ENCODE measurements at places on chromosomes 7 and 10. TPM values are rescaled to one million over a fixed set of nuclear protein-coding genes. Genes with fewer than 3 reads are reported as not detected.

DNA sequence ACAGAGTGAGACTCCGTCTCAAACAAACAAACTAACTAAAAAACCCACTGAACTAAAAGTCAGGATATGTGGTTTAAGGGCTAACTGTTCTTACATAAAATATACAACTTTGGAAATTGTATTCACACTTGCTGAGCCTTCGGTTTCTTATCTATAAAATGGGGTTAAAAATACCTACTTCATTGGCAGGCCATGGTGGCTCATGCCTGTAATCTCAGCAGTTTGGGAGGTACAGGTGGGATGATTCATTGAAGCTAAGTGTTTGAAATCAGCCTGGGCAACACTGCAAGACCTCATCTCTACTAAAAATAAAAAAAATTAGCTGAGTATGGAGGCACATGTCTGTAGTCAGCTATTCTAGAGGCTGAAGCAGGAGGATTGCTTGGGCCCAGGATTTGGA lies 115.4 kb upstream of the KLF6 start:
- H3K36me3 ChIP-seq, result no peaks in the 10 kb centered on the region
- no peak for DNase-seq
- no peak overlapping the region for H3K27ac ChIP-seq
- no peaks in the 10 kb centered on the region for H3K27me3 ChIP-seq
- no peaks in the 10 kb centered on the region for H3K4me1 ChIP-seq

DNA sequence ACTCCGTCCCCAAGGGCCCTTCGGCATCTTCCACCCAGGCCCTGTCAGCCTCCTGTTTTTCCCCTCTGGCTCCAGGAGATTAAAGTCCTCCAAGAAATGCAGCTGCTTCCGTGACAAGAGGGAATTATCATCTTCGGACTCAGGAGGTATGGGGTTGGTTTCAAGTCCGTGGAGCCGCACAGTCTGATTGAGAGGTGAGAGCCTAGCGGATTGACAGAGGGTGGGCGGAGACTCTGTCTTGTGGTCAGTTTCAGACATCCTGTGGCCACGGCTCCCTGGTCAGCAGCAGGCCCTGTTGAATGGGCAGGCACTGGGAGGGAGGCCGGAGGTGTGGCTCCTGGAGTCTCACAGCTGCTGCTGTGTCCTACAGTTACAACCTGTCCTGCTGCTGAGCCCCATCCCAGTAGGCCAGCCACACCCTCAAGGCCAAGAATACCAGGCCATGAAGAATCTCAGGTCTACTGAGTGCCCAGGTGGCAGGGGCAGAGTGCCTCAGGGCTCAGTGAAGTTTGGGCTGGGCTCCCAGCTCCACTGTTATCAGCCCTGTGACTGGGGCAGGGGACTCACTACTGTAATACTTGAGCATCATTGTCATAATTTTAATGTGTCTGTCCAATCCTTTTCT lies 49.3 kb upstream of the ZNF716 start:
- H3K4me3 ChIP-seq, result no peak overlapping the region
- no peak overlapping the region for H3K27ac ChIP-seq
- DNase-seq, result no peak
- H3K36me3 ChIP-seq, result no peaks in the 10 kb centered on the region
- no peaks in the 10 kb centered on the region for H3K4me1 ChIP-seq

GRCh38 chr7:93921186-93921585 lies 349 bp upstream of the GNG11 start:
- no peaks in the 10 kb centered on the region for H3K36me3 ChIP-seq
- H3K4me3 ChIP-seq, result peak overlapping the region; percentile 65
- peaks cover 6% of the 10 kb centered on the region for H3K27me3 ChIP-seq
- DNase-seq, result no peak
- H3K4me1 ChIP-seq, result peaks cover 21% of the 10 kb centered on the region

- H3K27me3 ChIP-seq, result no peaks in the 10 kb centered on the region
- peak; percentile 8 for DNase-seq
- H3K36me3 ChIP-seq, result no peaks in the 10 kb centered on the region
Observed at GRCh38 chr7:106143711-106144337, 31.7 kb upstream of the SYPL1 start.

DNA sequence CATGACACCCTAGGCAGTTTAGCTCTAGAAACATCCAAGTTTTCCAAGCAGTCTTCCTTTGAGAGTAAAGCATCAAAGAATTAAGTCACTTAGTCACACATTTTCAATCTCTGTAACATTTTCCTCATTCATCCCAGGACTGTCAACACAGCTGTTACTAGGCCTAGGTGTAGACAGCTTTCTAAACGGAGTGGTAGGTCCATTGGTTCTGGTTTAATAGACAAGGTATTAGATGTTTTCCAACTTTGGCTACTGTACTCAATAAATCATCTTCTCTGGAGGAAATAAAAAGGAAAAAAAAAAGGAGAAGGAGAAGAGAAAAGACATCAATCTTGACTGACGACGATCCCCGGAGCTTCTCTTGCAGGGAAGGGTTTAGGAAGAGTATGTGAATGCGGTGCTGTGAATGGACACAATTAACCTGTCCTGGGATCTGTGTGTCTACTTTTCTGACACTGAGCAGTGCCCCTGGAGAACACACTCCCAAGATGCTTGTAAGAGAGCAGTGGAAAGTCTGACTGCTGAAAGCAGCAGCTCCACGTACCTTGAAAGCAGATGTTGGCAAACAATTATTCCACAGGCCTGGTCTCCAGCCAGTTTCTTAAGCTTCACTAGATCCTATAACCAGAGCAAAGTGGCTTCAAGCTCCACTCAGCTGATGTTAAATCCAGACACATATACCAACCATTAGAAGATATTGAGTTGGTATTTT lies 59.1 kb downstream of the CXCL12 start:
- no peak for DNase-seq
- no peaks in the 10 kb centered on the region for H3K36me3 ChIP-seq
- H3K27ac ChIP-seq, result no peak overlapping the region
- H3K4me1 ChIP-seq, result no peaks in the 10 kb centered on the region

DNA sequence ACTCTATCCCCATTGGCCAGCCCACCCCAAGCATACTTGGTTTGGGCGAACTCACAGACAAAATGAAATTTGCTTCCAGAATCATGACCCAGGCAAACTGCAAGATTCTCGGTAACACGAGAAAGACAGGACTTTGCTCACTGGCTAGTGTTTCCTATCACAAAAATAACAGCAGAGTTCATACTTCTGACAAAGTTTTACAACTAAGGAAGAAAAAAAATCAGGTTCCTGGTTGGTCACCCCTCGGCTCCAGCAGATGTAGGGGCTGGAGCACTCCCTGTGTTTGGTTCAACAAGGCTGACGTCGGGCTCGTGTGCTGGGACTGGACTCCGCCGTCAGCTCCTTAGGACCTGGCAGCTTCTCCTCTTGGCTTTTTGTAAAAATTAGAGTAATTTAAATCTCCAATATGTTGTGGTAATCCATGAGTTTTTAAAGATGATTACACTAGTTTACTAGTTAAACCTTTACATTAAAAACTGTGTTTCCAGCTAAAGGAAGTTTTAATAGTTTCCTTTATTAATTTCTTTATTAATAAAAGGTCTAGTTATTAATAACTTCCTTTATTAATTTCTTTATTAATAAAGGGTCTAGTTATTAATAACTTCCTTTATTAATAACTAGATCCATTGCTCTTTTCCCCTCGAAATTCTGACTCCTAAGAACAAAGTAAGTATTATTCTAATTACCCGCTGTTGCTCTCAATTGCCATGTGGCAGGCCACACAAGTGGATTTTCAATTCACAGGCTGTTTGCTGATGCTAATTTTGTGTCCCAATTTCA lies 115.6 kb upstream of the RNF32 start:
- no peaks in the 10 kb centered on the region for H3K27me3 ChIP-seq
- H3K36me3 ChIP-seq, result no peaks in the 10 kb centered on the region
- no peak for DNase-seq
- H3K27ac ChIP-seq, result no peak overlapping the region
- no peaks in the 10 kb centered on the region for H3K4me1 ChIP-seq

DNA sequence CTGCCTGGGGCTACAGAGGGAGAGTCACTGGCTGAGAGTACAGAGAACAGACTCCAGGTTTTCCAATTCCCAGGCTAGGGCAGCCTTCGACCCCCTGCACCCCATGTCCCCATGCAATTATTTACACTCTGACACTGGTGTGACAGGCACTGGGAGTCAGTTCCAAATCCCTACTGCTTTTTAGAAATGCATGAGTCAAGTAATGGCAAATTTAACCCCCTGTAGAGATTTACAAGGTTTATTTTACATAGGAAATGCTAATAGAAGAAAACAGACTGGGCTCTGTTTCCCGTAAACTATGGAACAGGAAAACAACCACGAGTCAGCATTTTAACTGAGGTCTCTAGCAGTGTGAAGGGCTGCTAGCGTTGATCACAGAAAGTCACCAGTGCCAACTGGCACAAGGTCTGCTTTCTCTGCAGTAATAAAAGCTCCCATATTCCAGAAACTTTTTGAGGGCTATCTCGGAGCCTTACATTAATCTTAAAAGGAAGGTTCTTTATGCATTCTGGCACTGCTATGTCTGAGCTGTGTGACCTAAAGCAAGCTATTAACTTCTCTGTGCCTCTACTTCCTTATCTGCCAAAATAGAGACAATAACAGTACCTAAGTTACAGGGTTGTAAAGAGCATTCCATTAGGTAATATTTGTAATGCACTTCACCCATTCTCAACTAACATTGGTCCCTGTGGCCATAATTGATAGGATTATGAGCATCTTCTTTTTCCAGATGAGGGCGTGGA lies 28.2 kb downstream of the NOD1 start:
- H3K4me1 ChIP-seq, result peaks cover 11% of the 10 kb centered on the region
- no peak overlapping the region for H3K27ac ChIP-seq
- no peak overlapping the region for H3K4me3 ChIP-seq

GRCh38 chr10:34061841-34062240 lies 727.4 kb upstream of the NRP1 start:
- H3K36me3 ChIP-seq, result no peaks in the 10 kb centered on the region
- DNase-seq, result no peak
- H3K4me3 ChIP-seq, result no peak overlapping the region
- H3K27me3 ChIP-seq, result no peaks in the 10 kb centered on the region

DNA sequence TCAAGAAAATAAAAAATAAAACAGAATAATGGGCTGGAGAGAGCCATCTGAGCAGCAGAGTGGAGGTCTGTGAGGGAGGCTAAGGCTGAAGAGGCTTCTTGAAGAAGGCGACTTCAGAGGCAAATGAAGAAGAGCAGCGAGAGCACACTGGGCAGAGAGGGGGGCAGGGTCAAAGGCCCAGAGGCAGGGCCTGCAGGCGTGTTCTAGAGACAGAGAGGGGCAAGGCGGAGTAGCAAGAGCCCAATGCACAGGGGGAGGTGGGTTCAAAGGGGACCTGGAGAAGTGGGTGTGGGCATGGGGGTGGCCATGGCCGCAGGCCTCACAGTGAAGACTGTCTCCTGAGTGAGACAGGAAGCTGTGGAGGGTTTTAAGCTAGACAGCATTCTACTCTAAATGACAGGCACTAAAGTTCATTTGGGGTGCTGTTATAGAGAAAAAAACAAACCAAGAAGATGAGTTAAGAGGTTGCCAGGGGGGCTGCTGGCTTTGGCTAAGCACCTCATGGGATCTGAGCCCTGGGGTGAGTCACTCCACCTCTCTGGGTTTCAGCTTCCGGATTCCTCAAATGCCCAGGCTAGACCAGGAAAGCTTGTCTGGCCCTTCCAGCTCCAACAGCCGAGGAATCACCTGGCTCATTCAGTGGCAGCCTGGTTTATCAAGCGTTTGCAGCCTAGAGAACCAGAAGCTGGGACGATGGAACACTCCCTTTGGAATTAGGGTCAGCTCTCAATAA lies 81.7 kb downstream of the DLG5 start:
- no peaks in the 10 kb centered on the region for H3K36me3 ChIP-seq
- no peaks in the 10 kb centered on the region for H3K27me3 ChIP-seq
- peaks cover 11% of the 10 kb centered on the region for H3K4me1 ChIP-seq
- H3K27ac ChIP-seq, result no peak overlapping the region
- H3K4me3 ChIP-seq, result no peak overlapping the region

DNA sequence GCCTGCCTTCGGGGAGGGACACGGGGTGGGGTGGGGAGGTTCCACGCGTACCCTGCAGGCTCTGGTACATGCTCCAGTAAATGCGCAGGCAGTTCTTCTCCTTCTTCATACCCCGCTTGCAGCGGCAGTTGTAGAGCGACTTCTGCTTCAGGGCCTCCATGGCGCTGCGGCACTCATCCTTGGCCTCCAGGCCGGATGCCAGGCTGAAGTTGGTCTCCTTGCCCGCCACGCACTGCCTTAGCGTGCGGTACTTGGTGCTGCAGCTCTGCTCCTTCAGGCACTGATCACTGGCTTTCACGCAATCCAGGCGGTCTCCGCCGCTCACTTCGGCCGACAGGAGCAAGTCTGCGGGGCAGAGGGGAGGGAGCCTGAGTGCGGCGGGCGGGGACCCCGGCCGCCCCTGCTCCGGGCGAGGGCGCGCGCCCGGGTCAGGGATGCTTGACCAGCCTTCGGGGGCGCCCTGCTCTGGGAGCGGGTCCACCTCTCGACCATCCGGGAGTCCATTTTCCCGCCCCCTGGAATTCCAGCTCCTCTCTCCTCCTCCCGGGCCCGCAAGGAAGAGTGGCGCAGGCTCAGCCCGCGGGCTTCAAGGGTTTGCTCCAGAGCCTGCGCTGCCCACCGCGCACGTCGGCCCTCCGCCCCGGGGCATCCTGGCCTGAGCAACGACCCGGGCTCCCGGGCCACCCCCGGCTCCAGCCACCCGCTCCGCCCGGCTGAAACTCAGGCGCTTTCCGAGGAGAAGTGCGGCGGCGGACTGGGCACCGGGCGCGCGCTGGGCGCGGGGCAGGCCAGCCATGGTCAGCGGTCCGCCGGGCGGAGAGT lies 2.0 kb downstream of the GFRA1 start:
- H3K4me1 ChIP-seq, result peaks cover 5% of the 10 kb centered on the region
- peak overlapping the region; percentile 89 for H3K4me3 ChIP-seq
- peak; percentile 67 for DNase-seq

DNA sequence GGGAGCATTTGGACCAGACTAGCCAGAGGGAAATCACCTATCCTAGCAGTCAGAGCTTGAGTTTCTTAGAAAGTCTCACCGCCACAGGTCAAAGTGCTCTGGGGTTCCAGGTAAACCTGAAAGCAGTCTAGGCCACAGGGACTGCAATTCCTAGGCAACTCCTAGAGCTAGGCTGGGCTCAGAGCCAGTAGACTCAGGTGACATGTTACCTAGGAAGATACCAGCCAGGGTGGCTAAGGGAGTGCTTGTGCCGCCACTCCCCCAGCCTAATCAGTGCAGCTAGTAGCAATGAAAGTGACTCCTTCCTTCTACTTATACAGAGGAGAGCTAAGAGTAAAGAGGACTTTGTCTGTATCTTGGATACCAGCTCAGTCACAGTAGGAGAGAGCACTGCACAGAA lies 348.7 kb upstream of the HPS1 start:
- H3K4me1 ChIP-seq, result no peaks in the 10 kb centered on the region
- H3K27me3 ChIP-seq, result no peaks in the 10 kb centered on the region
- no peak overlapping the region for H3K4me3 ChIP-seq

DNA sequence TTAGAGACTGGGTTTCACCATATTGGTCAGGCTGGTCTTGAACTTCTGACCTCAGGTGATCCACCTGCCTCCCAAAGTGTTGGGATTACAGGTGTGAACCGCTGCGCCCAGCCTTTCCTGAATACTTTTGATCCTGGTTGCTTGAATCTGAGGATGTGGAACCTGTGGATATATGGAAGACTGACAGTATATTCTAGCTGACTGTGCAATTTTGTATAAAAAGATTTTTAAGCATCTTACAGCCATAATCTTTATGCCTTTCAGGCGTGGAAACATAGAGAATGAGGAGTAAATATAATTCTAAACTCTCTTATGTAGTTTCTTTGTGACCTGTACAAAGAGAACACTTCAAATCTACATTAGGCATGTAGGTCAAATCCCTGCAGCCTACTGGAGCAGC lies 16.2 kb downstream of the TSPAN14 start:
- peaks cover 46% of the 10 kb centered on the region for H3K4me1 ChIP-seq
- no peak overlapping the region for H3K27ac ChIP-seq
- peaks cover 29% of the 10 kb centered on the region for H3K27me3 ChIP-seq
- H3K4me3 ChIP-seq, result no peak overlapping the region

The INA gene
- 10.0 TPM for polyA plus RNA-seq

The KEL gene
- polyA plus RNA-seq, result 1.2 TPM

The XRCC2 gene
- polyA plus RNA-seq, result 18.9 TPM

The MLXIPL gene
- polyA plus RNA-seq, result 13.1 TPM

The NXPH1 gene
- polyA plus RNA-seq, result 0.45 TPM

The SLC26A5 gene
- polyA plus RNA-seq, result 1.1 TPM
